Cardiac fibroblast (primary cell): ENCODE measurements at places on chromosomes 12 and 14.

DNA sequence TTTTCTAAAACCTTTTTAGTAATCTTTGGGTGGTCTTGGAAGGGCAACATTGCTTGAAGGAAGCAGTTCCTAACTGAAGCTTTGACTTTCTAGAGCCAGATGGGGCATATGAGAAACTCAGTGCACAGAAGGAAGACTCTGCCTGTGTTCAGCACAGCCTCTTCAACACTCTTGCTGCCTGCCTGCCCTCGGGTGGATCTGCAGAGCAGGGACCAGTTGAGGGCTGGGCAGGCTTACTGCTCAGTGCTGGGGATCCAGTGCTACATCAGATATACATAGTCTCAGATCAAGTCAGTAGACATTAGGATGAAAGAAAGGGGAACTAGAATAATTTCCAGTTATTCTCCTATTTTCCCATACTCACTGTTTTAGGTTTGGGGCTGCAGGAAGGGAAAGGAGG lies 29.5 kb upstream of the TMX1 start:
- DNase-seq = no peak

- peak; percentile 25 for DNase-seq
These were observed 172.2 kb upstream of the DDHD1 start for GRCh38 chr14:53325176-53325806.

GRCh38 chr14:103057028-103057371 lies 349 bp downstream of the CDC42BPB start:
- peak; percentile 23 for DNase-seq

DNA sequence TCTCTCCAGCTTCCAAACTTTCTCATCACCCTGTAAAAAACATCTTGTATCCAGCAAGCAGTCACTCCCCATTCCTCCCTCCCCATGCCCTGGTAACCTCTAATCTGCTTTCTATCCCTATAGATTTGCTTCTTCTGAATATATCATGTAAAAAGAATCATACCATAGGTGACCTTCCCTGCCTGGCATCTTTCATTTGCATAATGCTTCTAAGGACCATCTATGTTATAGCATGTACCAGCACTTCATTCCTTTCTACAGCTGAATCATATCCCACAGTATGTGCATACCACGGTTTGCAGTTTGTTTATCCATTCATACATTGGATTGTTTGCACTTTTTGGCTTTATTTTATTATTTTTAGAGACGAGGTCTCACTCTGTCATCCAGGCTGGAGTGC lies 22.9 kb upstream of the VPS37B start:
- DNase-seq = no peak

- peak; percentile 21 for DNase-seq
These were observed 141.4 kb upstream of the TMPO start for GRCh38 chr12:98374007-98374406.

DNA sequence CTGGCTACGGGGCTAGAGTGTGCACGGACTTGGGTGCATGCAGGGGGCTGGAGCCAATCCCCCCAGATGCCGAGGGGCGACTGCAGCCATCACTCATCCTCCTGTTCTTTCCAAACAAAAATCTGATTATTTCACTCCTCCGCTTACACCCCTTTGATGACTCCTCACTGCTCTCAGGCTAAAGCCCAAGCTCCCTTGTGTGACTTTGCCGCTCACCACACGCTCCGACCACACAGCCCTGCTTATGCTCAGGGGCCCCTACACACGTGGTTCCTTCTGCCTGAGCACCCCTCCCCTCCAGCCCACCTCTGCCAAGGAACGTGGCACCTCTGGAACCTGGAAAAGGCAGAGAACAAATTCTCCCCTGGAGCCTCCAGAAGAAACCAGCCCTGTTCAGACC lies 13.7 kb downstream of the CHFR start:
- no peak for DNase-seq

- DNase-seq = peak; percentile 39
These were observed 988 bp upstream of the TMEM263 start for GRCh38 chr12:106954462-106955376.

GRCh38 chr12:59382282-59383078 lies 213.3 kb upstream of the SLC16A7 start:
- no peak for DNase-seq

GRCh38 chr12:50057000-50057841 lies at the start of gene ASIC1:
Gene ASIC1, plus strand, starts transcription at chr12:50057596. Its CDS starts 1,171 bp downstream, at chr12:50058767.
- DNase-seq = peak; percentile 77

GRCh38 chr14:69042787-69043444 lies 63.8 kb upstream of the ACTN1 start:
- DNase-seq = peak; percentile 34

DNA sequence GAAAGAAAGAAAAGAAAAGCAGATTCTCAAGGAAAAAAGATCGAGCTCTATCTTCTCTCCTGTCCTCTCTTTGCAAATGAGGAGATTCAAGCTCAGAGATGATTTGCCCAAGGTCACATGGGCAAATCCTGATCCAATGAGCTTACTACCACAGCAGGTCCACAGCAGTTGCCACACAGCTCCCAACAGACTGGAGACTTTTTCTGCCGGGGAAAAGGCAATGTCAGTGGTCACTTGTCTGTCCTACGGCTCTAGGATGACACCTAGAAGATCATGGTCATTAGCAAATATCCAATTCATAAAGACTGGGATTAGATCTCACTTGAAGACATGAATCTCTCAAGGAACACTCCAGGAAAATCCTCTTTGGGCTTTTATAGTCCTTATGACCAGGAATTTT lies 58.8 kb downstream of the TTC7B start:
- no peak for DNase-seq

GRCh38 chr12:227286-227915 lies 13.4 kb upstream of the SLC6A12 start:
- DNase-seq = no peak

DNA sequence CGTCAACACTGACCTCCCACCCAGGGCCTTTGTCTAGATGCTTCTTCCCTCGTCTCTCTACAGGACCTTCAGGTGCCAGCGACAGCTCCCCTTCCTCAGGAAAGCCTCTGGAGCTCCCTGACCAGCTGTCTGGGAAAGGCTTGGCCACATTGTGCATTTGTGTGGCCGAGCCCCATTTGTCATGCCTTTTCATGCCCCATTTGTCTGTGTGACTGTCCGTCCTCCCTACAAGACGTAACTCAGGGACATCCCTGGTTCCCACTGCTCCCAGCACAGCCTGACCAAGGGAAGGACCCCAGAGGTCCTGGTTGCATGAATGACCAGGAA lies 23.8 kb downstream of the ZFYVE21 start:
- no peak for DNase-seq

DNA sequence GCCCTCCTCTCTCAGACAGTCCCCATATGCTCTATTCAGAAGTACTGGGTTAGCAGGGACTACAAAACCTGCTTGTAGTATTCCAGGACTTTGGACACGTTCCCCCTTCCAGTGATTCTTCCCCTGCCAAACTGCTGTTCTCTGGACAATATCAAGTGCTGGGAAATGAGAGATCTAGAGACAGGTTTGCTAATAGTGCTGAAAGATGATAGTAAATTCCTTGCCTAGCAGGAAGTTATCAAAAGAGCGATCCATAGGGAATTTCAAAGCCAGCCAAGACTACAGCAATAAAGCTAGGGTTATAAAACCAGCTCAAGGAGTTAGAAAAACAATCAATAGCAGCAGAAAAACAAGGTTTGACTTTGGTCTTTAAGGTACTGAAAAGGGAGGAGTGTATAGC lies 15.2 kb downstream of the SLC7A8 start:
- DNase-seq = no peak

DNA sequence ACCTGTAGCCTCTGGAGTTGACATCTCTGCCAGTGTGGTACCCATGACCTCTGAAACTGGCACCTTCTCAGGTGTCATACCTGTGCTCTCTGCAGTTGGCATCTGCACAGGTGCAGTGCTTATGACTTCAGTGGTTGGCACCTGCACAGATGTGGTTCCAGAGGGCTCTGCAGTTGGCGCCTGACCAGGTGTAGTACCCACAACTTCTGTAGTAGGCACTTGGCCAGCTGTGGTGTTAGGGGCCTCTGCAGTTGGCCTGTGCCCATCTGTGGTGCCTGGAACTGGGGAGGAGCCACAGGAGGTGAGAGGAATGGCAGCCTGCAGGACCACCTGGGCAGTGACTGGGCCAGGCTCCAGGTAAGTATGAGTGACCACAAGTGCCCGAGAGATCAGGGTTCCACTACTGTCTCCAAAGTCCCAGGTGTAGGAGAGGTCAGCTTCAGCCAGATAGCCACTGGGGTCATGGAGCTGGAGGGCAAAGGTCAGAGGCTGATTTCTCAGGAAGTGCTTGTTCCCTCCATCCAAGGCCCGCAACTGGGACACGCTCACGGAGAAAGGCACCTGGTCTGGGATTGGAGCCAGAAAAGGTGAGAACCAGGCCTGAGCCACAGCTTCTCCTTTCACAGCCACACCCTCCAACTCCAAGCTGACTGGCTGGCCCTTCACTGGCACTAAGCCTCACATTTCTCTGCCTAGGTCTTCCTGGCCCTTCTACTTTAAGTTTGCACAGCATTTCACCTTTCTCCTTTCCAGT lies 8.6 kb downstream of the PMEL start:
- DNase-seq = no peak

DNA sequence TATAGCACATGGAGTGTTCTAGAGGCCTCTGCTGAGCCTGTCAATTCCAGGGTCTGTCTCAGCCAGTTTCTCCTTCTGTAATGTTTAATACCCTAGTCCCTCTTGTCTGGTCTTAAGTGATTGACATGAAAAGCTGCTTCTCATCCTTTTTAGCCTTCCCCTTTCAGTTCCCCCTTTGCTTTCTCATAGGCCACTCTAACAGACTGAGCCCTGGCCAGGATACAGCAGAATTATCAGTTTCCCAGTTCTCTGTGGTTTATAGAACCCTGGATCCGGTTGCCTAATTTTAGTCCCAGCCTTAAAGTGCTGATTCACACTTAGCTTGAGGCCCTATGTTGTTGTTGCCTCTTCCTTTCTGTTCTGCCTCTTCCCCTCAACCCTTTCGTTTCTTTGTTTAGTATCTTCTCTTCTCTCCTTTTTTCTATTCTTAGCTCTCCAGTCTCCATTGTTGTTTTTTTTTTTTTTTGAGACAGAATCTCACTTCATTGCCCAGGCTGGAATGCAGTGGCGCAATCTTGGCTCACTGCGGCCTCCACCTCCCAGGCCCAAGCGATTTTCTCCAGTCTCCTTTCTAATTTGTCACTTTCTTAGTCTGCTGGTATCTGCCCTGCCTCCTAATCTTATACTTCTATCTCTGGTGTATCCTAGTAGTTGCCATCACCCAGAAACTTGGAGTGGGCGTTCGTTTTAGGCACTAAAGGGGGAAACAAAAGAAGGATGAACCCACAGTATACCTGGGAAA lies 2.9 kb upstream of the BIN2 start:
- peak; percentile 82 for DNase-seq

GRCh38 chr12:67876305-67876915 lies 112.8 kb upstream of the IFNG-AS1 start:
- no peak for DNase-seq

GRCh38 chr14:101412739-101413138 lies 148.6 kb upstream of the DIO3 start:
- DNase-seq = no peak

GRCh38 chr12:43316520-43316919 lies 235.5 kb downstream of the ADAMTS20 start:
- DNase-seq = no peak

DNA sequence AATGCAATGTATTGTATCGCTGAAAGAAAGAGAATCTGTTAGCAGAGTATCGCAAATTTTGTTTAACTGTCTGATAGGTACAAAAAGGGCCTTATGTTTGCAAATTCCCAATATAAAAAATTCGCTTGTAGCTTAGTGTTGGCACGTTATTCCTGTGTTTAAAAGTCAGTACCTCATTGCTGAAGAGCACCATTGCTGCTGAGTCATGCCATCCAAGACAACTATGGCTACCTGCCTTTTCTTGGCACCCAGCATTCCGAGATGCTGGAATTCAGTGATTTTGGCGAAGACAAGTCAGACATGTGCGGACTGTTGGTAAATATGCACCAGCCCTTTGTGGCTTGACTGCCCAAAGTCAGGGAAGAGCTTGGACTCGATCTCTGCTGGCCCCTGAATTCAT lies 149.5 kb upstream of the EEA1 start:
- no peak for DNase-seq
